Amniotic epithelial cell (primary cell): ENCODE measurements at places on chromosomes 6 and 20.
A peak's percentile ranks its signal among the peaks of the same experiment; 100 is the strongest.

GRCh38 chr20:52794853-52795252, 177.3 kb upstream of the TSHZ2 start:
- no peak for DNase-seq

DNA sequence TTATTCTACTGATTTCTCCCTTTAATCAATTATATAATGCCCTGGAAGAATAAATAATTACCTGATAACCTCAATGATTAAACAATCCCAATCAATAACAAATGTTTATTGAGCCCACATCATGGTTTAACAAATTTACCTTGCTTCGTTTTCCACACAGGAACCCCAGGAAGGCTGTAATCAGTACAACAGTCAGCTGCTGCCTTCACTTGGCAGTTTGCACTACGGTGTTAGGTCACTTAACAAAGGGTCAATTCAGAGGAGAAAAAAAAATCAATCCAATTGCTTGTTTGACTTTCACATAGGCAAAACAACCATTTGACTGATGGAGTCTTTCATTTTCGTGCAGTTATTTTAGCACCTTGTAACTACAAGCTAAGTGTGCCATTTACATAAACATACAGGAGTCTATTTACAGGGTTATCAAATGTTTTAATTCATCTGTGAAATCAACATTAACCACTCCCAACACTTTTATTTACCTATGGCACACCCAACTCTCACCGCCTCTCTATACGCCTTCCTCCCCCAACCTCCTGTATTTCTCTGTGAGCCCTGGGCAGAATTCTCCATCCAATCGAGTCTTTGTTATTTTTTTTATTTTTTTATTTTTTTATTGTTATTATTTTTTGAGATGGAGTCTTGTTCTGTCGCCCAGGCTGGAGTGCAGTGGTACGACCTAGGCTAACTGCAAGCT, 140.4 kb upstream of the TAB2 start:
- no peak for DNase-seq

GRCh38 chr6:37460805-37461204, 27.8 kb downstream of the CMTR1 start:
- DNase-seq = no peak

DNA sequence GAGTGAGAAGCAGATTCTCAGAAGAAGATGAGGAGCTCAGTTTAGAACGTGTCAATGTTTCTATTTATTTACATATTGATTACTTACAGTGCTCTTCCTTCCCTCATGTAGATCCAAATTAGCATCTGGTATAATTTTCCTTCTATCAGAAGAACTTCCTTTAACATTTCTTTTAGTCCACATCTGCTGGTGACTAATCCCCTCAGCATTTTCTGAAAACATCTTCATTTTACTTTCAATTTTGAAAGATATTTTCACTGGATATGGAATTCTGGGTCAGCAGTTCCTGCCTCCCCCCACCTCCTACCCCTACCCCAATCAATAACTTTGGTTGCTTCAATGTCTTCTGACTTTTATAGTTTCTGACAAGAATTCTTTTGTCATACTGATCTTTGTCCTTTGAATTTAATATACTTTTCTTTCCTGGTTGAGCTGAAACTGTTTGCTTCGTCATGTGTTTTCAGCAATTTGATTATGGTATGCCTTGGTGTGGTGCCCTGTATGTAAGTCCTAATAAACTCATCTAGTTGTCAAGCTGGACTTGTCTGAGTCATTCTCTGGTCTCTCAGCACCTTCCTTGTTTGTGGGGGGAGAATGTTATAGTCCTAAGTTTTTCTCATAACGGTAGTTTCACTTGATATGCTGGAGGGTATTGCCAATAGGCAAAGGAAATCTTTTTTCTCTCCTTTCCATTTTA, 57.0 kb downstream of the SMPDL3A start:
- DNase-seq = peak; percentile 7

GRCh38 chr6:13395272-13396237, 67.2 kb upstream of the TBC1D7 start:
- DNase-seq = peak; percentile 98

- peak; percentile 11 for DNase-seq
Measured at GRCh38 chr20:24989162-24989561, 3.4 kb downstream of the APMAP start.

DNA sequence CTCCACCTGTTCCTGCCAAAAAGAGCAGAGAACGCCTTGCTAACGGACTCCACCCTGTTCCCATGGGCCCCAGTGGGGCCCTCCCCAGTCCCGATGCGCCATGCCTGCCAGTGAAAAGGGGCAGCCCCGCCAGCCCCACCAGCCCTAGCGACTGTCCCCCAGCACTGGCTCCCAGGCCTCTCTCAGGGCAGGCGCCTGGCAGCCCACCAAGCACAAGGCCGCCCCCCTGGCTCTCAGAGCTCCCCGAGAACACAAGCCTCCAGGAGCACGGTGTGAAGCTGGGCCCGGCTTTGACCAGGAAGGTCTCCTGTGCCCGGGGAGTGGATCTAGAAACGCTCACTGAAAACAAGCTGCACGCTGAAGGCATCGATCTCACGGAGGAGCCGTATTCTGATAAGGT, 201.8 kb downstream of the SASH1 start:
- DNase-seq = no peak

DNA sequence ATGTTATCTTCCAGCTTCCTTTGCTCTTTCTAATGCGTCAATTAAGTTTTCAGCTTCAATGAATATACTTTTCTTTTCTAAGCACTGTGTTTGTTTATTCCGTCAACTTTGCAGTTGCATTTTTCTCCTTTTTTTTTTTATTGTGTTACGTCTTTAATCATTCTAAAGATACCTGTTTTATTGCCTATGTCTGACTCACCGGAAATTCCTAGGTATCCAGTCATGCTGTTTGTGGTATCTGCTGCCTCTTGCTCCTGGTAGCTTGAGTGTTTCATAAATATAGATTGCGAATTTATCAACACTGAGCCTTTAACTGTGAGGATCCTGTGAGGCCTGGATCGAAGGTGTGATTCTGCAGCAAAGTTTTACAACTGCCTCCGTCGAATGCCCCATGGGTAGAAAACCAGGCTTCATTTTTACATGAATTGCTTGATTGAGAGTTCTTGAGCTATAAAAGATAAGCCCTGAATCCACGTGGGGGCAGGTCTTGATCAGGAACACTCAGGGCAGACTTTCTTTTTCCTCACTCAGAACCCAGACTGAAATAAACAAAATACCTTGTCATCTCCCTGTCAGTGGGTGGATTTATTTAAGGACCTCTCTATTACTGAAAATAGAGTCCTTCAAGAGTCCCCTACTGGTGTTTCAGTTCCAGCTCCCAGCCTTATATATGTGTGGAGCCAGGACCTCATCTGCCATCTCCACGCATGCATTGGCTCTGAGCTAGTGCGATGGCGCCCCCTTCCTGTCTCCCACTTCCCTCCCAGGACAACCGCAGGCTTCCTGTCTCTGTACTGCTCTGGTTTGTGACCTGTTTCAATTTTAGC, 60.1 kb upstream of the LRRC1 start:
- DNase-seq = peak; percentile 94

DNA sequence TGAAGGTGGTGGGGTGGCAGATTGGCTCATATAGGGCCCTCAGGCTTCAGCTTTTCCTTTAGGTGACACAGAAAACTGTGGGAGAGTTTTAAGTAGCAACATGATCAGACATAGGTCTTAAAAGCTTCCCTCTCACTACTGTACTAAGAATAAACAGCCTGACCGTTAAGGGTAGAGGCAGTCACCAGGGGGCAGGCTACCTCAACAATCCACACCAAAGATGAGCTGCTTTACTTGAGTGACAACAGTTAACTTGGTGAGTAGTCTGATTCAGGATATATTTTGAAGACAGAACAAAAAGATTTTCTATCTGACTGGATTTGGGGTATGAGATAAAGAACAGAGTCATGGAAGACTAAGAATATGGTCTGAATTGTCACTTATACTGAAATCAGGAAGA, 193.1 kb upstream of the SHLD1 start:
- DNase-seq = peak; percentile 59

GRCh38 chr6:25122622-25123237, 156.4 kb upstream of the CARMIL1 start:
- DNase-seq = no peak

DNA sequence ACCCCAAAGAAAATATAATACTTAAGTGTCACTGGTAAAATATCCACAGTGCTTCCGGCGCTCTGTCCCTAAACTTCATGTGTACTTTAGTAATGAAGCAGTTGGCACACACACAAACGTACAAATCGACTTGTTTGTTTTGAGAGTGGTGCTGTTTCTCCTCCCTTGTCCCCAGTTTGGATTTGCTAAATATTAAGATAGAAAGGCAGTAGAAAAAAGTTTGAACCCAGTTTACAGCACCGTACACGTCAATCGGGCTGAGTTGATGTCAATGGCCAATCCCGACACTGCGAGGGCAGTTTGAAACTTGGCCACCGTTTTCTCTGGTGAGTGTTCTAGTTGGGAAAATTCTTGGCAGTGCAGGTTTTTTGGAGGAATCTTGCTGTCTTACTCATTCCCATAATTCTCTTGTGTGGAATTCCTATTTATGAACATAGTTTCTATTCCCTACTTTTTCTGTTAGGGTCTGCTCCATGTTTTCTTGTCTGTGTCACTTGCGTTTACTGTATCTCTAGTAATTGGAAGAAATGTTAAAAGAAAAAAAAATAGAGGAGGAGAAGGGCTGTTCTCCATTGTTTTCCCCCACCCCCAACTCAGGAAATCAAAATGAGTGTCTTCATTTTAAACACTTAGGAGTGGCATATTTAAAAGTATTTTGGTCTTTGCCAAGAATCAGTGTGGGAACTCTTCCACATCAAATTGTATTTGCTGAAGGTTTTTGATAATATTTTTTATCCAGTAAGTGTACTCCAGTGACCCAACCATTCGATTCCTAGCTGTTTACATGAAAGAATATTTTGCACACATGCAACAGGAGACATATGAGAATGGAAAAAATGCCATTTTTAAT, 72.3 kb downstream of the OR2B2 start:
- peak; percentile 59 for DNase-seq

- DNase-seq = no peak
Measured at GRCh38 chr6:23327621-23328020, 758.3 kb downstream of the HDGFL1 start.

DNA sequence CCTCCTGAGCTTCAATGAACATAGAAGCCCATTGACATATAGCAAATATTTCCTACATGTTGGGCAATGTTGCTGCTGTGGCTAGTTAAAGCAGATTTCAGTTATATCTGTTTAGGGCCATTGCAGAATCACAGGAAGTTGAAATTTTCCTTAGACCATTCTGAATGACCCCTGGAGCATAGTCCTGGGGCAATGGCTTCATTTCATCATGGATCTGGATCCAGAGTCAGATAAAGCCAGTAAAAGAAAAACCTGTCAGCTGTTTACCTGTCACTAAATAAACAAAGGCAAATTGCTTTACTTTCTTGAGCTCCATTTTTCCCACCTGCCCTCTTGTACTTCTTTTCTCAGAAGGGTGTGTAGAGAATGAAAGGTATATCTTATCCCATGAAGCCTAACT, 494.0 kb upstream of the MAP3K7 start:
- no peak for DNase-seq

- DNase-seq = peak; percentile 8
Measured at GRCh38 chr6:134081506-134081905, 29.1 kb upstream of the SLC2A12 start.

GRCh38 chr6:111700135-111700690, 94.5 kb upstream of the TRAF3IP2 start:
- DNase-seq = no peak

GRCh38 chr6:53673162-53673727, 7.7 kb upstream of the KLHL31 start:
- peak; percentile 40 for DNase-seq
